Fibroblast of villous mesenchyme (primary cell): ENCODE measurements at places on chromosomes 4 and X. TPM values are rescaled to one million over a fixed set of nuclear protein-coding genes. Genes with fewer than 3 reads are reported as not detected.

COL25A1 gene
- 6.9 and 13.5 TPM in 2 replicates for total RNA-seq

PCYT1B gene
- 0.64 and 0.86 TPM in 2 replicates for total RNA-seq

GRCh38 chr4:52750819-52751486, at the start of gene ERVMER34-1:
TSS of gene ERVMER34-1 (minus strand) at chr4:52751425. CDS start at chr4:52745520, 5,905 bp downstream.
- peak; percentile 36 for DNase-seq

DNA sequence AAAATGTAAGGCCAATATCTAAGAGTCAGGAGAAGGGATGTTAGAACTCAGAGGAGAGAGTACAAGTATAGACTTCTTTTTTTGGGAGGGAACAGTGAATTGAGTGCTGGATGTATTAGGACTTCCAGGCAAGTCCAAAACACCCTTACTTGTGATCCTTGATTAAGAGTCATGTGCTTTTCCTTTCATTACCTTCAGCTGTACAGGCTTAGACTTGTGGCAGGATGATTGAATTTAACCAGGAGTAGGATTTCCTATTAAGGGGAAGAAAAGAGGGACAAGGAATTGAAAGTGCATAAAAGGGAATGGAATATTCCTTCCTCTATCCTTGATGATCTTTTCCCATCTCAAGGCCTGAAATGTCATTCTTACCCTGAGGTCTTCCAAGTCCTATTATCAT, 606.7 kb downstream of the STIM2 start:
- DNase-seq: no peak

DNA sequence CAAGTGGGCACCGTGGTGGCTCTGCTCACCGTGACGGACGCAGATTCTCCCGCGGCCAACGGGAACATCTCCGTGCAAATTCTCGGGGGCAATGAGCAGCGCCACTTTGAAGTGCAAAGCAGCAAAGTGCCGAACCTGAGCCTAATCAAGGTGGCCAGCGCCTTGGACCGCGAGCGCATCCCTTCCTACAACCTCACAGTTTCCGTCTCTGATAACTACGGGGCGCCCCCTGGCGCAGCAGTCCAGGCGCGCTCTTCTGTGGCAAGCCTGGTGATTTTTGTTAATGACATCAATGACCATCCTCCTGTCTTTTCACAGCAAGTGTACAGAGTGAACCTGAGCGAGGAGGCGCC, 2.7 kb downstream of the FAT4 start:
- peak; percentile 43 for DNase-seq

DNA sequence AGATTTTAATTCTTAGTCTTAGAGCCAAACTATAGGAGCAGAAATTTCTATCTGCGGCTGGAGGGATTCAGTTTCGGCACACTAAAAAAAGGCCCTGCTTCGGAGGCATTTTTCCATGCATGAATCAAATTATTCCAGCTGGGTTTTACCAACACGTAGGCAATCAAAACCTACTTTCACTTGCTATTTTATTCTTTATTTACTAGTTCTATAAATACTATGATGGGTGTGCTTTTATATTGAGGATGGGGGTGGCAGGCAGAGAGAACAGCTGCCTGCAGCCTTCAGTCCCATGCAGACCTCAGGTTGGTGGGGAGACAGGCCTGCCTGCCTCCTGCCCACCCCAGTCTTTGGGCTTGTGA, 609.8 kb downstream of the BCOR start:
- DNase-seq: no peak

- no peak for DNase-seq
Measured at GRCh38 chr4:188106454-188106853, 2.9 kb downstream of the TRIML2 start.

- no peak for DNase-seq
Measured at GRCh38 chrX:46864606-46865005, 27.8 kb downstream of the RP2 start.

GRCh38 chr4:1751919-1752283, 30.6 kb downstream of the TACC3 start:
- DNase-seq: no peak

GRCh38 chr4:39620551-39621313, 17.9 kb downstream of the SMIM14 start:
- DNase-seq: peak; percentile 20

GRCh38 chr4:71377561-71377960, 38.7 kb downstream of the SLC4A4 start:
- peak; percentile 67 for DNase-seq
